Uterus (tissue), 4 donors: ENCODE measurements at places on chromosomes 1 and 21. TPM values are rescaled to one million over a fixed set of nuclear protein-coding genes. Genes with fewer than 3 reads are reported as not detected.

LDLRAD1 gene
- total RNA-seq: 0.27 TPM

- DNase-seq: no peak
Measured at GRCh38 chr1:1203561-1204424, 2.6 kb downstream of the TNFRSF18 start.

VSIG8 gene
- total RNA-seq: 0.37 TPM

RASAL2 gene
- total RNA-seq: 42.5 TPM

GRCh38 chr1:153399401-153400055, 8.7 kb upstream of the S100A8 start:
- DNase-seq: no peak

GRCh38 chr1:230426246-230427093, at the start of gene PGBD5:
TSS of gene PGBD5 (minus strand) at chr1:230426332. CDS start at chr1:230425928, 404 bp downstream.
- peak; percentile 37 for DNase-seq

GUCA2A gene
- not detected for total RNA-seq

- DNase-seq: no peak
Measured at GRCh38 chr1:20698195-20698910, 19.5 kb downstream of the KIF17 start.

- DNase-seq: no peak
Measured at GRCh38 chr1:247118946-247119446, 14.8 kb upstream of the ZNF669 start.

- no peak for DNase-seq
Measured at GRCh38 chr1:3173381-3173980, 104.5 kb downstream of the PRDM16 start.

GRCh38 chr1:119660253-119661083, 12.4 kb upstream of the ZNF697 start:
- no peak for DNase-seq

- DNase-seq: no peak
Measured at GRCh38 chr1:63454269-63454668, 68.8 kb downstream of the ITGB3BP start.

- DNase-seq: no peak
Measured at GRCh38 chr1:2948001-2948750, 73.1 kb upstream of the ACTRT2 start.

DNA sequence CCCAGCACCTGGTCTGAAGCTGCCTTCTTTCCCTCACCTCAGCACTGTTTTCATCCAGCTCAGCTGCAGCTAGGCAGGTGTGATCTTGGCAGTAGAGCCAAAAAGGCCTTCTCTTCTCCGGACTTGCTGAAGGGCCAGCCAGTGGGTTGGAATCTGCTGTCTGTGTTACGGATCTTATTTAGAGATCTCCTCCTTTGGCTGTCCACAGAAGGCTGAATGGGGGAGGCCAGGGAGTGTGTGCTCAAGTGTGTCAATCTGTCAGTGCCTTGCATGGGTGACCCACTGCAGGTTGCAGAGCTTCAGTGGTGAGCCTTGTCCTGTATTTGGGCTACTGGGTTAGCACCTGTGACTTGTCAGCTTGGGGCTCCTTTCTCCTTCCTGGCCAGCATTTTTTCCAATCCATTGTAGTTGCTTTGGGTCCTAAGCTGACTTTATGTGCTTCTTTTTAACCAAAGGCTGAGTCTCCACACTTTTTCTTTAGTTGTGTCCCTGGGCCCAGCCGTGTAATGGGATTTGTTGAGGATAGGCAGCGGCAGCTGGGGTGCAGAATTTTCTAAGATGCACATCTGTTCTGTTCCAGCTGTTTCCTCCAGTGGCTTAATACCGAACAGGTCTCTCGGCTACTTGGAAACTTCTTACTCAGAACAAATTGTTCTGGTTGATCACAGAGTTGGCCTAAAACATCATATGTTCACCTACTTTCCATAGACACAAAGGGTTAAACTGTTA, 126.8 kb downstream of the PEX14 start:
- no peak for DNase-seq
